ENCODE measurements at places on chromosomes 5 and 9. TPM values are rescaled to one million over a fixed set of nuclear protein-coding genes. Genes with fewer than 3 reads are reported as not detected.

GRCh38 chr5:117945258-117945657 lies 1043.1 kb downstream of the DTWD2 start:
- H3K27me3 ChIP-seq = no peaks in the 10 kb centered on the region
- H3K4me1 ChIP-seq = no peaks in the 10 kb centered on the region
- no peaks in the 10 kb centered on the region for H3K36me3 ChIP-seq
- no peak overlapping the region for H3K27ac ChIP-seq
- H3K4me3 ChIP-seq = no peak overlapping the region

DNA sequence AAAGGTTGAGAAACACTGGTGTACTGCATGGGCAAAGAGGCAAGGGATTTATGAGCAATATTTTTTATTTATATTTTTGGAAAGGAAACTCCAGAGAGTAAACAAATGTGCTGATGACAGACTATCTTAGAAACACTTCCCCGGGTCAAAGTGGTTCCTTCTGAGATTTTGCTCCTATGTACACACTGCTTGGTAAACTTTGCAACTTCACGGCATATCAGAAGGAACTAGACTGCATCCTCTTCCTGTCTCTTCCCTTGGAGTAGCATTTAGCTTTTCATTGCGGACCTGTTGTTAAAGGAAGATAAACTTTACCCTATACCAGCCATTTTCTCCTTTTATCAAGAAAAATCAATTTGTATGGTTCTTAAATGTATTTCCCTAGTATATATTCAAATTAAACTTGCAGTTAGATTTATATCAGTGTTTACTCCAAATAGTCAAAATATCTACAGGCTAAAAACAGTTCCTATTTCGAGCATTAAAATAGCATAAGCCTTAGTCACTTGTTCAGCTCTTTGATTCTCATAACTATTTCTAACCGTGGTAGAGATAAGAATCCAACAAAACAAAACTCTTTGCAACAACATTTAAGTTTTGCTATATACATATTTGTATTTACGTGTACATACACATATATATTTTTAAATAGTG lies 48.0 kb upstream of the LRRC19 start:
- 0 out of 2 replicates have a peak, but pooled peaks cover 3% of the 10 kb centered on the region for H3K36me3 ChIP-seq
- H3K4me1 ChIP-seq = no peaks in the 10 kb centered on the region
- no peak overlapping the region for H3K27ac ChIP-seq

DNA sequence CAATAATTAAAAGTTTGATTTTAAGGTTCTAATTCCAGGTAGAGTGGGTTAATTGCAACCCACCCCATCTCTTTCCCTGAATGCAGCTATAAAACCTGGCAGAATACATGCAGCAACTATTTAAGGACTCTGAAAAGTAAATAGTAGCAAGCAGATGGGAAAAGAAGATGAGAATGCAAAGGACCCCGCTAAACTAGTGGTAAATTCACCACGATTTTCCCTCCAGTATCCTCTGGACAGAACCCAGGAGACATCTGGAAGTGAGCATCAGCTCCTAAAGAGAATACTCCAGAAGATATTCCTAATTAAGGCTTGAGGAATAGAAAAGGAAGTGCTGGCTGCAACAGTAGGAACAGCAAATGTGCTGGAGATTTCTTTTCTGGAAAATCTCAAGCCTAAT lies 170.9 kb downstream of the FRMD3 start:
- H3K4me1 ChIP-seq = no peaks in the 10 kb centered on the region
- H3K4me3 ChIP-seq = no peak overlapping the region
- no peaks in the 10 kb centered on the region for H3K36me3 ChIP-seq
- H3K27me3 ChIP-seq = no peaks in the 10 kb centered on the region

DNA sequence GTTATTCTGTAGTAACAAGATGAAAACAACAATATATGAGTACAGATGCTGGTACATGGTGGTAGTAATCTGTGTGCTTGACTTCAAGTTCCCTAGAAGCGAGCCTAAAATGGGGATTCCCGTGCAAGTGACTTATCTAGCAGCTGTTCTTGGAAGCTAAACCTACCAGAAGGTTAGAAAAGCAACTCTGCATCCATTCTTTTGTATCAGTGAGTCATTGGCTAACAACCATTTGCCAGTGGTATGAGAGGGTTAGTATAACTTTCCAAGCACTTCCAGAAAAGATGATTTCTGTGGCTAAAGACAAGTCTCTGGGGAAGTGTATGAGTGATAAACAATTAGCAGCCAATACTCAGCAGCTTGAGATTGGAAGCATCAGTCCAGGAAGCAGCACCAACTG lies 787.7 kb upstream of the CDH6 start:
- no peaks in the 10 kb centered on the region for H3K4me1 ChIP-seq
- H3K4me3 ChIP-seq = no peak overlapping the region
- DNase-seq = no peak
- H3K27ac ChIP-seq = no peak overlapping the region
- H3K36me3 ChIP-seq = no peaks in the 10 kb centered on the region
- H3K27me3 ChIP-seq = no peaks in the 10 kb centered on the region

PTGES gene
- total RNA-seq = 3.2 TPM

ELOVL7 gene
- total RNA-seq = 5.1 TPM

FIBCD1 gene
- 6.1 TPM for total RNA-seq

TICAM2 gene
- total RNA-seq = 0.67 TPM

STKLD1 gene
- not detected for total RNA-seq

Data from H1 (cell line).